Cerebellar nuclear complex (tissue), 1 donor: ENCODE measurements at places on chromosomes 1 and 21.

DNA sequence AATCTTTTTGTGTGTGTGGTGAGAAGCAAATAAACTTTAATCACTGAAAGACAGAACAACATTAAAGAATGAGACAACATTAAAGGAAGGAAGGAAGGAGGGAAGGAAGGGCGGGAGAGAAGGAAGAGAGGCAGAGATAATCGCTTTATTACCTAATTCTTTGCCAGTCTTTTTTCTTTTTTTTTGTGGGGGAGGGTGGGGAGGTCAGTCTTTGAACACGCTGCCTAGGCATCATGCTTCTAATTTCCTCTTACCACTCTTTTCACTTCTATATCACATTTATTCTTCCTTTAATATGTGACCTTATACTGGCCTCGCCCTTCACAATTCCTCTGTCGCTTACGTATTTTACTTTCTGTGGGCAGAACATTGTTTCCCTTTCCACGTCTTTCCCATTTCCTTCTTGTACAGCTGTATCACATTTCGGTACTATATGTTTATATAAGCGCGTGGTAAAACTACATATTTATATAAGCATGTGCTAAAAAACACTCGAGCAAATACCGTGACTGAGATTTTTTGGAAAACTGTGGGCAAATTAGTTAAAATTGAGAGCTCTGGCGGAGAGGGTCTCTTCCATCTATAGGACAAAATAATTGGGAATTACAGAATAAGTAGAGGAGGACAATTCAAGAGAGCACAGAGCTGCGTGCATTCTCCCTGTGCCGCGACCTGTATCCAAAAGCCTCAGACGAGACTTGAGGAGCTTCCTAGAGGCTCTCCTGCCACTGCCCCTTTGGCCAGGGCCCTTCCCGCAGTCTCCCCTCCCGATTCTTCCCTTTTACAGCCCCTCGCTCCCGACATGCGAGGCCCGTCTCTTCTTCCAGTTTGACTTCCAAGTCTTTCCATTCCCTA is 823 bp upstream of the PRKAA2 start:
- DNase-seq, result no peak

DNA sequence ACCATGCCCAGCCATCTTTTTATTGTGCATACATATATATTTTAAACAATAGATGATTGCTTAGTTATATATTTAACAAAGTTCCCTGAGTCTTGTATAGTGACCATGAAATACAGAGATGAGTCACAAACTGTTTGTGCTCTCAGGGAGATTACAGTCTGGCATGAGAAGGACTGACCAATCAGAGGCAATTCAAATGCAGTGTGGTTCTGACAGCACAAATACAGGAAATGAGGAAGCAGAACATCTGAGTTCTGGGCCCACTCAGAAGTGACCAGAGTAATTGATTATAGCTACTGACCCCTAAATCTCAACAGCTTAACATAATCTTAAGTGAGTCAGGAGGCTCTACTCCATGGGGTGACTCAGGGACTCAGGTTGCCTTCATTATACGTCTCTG is 534.5 kb downstream of the OMA1 start:
- DNase-seq, result no peak

DNA sequence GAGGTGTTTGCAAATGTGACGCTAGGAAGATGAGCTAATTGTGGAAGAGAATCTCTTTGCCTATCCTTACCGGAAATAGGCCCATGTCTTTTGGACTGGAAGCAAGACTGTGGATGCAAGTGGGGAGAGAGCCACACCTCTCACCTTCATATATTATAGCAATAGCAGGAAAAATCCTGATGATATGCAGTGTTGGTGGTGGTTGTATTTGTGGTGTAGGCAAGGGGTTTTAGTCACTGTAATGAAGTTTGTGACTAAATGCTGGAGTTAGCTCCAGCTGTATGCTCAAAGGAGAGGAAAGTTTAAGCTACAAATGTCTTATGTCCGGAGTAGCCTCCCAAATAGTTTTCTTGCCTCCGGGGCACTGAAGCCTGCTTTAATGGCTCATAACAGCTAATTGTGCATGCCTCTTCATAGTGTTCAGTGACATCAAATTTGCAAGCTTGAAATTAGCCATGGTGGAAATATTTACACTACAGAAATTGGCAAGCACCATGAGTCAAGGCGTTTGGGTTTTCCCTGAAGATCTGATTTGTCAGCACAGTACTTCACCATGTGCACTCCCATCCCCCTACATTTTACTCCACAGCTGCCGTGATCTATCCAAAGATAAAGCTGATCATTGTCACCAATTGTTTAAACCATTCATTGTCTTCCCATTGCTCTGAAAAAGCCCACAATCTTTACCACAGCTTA is 102.6 kb upstream of the ZNF644 start:
- no peak for DNase-seq

GRCh38 chr1:26022404-26022779 is 817 bp downstream of the EXTL1 start:
- no peak for DNase-seq

GRCh38 chr1:167544447-167545093 is 9.0 kb downstream of the CREG1 start:
- no peak for DNase-seq

- DNase-seq, result no peak
These were observed 16.8 kb upstream of the JAK1 start for GRCh38 chr1:64983110-64983509.

DNA sequence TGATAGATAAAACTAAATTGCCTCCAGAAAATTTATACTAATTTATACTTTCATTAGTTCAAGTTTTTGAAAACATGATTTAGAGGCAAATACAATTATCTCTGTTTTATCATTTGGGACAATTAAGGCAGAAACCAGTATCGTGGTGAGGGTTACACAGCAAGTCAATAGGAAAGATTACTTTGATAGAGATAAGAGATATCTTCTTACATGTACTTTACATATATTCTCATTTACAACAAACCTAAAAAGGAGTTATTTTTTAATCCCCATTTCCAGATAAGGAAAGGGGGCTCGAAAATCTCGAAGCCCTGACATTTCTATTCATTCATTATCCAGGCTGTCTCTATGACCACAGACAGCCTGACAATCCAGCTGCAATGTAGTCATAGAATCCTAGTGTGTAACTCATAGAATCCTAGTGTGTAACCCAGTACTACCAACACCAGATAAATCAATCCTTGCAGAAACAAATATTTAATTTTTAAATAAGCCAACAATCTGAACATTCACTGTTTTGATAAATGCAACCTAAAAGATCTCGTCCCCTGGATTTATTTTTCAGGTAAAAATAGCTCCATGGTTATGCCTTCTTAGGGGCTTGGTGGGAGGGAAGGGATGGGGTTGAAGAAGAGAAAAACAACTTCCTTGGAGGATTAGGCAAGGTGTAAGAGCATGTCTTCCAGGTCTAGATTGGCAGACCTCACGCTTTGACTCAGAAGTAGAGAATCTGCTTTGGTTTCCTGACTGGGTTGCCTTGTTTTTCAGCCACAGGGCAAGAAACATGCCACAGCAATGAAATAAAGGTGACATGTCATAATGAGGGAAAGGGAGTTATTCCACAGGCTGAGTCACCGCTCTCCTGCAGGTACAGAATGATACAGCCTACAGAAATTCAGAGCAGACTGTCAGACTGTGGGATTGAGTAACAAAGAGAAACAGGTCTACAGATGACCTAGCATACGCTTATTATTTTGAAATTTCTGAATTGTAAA is 45.6 kb downstream of the IRF2BP2 start:
- DNase-seq, result no peak

- no peak for DNase-seq
These were observed 35.4 kb downstream of the PTPRU start for GRCh38 chr1:29271724-29272123.

DNA sequence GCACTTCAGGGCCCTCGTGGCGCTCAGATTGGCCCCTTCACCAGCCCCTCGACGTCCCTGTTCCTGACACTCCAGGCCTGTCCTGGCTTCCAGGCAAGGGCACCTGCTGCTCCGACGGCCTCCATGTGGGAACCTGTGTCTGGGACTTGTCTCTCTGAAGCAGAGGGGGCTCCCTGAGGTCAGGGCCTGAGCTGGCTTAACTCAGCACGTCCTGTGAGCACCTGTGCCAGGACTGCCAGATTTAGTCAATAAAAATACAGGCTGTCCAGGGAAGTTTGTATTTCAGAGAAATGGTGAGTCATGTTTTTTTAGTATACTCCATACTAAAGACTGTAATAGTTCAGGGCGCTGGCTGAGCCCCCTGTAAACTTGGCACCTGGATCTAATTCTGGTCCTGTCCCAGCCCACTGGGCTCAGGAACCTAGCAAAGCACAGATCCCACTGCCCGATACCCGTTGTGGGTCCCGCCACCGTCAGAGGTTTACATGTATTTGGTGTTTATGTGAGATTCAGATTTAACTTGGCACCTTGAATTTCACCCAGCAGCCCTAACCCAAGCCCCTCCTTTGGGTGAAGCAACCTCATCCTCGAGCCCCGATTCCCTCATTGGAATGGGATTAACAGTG is 109.9 kb upstream of the IFFO2 start:
- no peak for DNase-seq

- no peak for DNase-seq
These were observed 34.0 kb downstream of the C1orf198 start for GRCh38 chr1:230834292-230834691.

- DNase-seq, result no peak
These were observed 31.5 kb downstream of the LDLRAD1 start for GRCh38 chr1:53986458-53986857.

- no peak for DNase-seq
These were observed 6.6 kb downstream of the GLIS1 start for GRCh38 chr1:53732409-53732808.

DNA sequence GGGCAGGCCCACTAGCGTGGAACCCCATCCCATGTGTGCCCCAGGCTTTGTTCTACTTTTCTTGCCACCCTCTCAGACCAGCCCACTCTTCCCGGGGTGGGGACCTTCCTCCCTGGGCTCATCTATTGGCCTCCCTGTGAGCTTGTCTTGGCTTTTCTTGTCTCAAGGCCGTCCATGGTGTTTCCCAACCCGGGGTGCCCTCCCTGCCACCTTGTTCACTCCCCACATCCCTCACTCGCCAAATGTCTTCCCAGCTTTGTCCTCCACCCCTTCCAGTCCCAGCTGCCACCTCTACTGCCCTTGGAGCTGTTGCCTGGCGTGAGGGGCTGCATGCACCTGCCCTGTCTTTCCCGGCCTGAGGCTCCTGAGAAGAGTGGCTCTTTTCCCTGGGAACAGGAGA is 18.4 kb downstream of the LRRC71 start:
- no peak for DNase-seq

GRCh38 chr1:223022641-223023473 is 120.2 kb downstream of the TLR5 start:
- DNase-seq, result no peak

DNA sequence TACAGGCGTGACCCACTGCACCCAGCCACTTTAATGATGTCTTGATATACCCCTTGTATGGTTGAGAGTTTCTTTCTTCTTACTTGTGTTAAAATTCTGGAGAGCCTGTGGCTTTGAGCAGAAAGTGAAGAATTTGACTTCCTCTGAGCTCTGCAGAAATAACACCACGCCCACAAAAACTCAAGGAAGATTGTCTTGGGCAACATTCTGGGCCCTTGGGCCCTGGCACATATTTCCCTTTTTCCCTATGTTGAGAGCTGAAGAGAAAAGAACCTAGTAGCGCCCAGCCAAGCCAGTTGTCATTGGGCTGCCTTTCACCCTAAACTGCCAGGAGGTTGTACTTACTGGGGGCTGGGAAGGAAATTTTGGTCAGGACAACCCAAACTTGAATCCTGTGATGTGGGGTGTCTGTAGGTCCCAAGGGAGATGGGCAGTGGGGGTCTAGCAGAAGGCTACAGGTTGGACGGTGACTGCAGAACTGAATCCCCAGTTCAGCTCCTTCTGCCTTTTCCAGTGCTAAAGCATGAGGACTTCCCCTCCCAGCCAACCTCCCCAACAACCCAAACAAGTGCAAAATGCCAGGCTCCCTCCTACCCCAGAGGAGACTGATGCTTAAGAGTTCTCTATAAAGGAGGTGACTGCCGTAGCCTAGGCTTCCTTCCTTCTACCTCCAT is 11.7 kb upstream of the SNAPIN start:
- DNase-seq, result no peak

DNA sequence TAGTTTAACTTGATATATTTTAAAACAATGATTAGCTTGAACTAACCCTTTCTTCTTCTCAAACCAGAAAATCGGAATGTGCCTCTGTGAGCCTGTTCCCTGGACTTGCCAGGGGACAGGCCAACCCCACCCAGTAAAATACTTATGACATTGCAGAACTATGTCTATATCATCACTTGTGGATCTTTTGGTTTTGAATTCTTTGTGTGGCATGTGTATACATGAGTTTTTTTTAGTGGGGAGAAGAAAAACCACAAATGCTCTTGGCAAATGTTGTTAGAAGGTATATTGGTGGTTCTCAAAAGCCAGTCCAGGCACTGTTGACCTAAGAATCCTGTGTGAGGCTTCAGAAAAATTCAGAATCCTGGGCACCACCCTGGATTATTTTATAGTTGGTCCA is 347.4 kb downstream of the SIPA1L2 start:
- no peak for DNase-seq

DNA sequence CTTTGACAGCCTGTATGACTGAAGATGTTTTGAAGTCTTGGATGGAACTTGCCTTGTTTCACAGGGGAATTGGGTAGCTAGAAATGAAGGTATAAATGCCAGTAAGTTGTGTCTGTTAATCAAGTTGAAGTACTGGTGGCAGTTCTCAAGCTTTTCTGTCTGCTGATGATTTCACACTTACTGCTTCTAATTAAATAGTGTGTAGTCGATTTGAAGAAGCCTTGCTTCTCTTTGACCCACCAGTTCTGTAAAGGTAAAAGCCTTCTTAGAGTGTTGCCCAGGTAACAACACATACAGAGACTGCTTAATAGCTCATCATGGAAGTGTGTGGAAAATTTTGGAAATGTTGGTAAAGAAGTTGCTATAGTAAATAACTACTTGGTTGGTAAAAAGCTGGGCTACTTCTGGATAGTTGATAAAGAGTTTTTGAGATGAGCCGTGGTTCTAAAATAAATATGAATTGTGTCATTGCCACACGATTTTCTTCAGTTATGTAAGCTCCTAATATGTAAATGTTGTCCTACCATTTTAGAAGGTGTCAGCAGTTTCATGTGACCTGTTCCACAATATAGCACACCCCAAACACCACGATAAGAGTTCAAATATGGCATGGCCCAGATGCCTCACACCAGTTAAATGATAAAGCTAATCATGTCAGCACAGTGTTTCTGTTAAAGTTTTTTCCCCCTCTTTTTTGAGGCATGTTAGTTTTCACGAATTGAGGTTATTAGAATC is 7.4 kb downstream of the RABGAP1L start:
- no peak for DNase-seq

DNA sequence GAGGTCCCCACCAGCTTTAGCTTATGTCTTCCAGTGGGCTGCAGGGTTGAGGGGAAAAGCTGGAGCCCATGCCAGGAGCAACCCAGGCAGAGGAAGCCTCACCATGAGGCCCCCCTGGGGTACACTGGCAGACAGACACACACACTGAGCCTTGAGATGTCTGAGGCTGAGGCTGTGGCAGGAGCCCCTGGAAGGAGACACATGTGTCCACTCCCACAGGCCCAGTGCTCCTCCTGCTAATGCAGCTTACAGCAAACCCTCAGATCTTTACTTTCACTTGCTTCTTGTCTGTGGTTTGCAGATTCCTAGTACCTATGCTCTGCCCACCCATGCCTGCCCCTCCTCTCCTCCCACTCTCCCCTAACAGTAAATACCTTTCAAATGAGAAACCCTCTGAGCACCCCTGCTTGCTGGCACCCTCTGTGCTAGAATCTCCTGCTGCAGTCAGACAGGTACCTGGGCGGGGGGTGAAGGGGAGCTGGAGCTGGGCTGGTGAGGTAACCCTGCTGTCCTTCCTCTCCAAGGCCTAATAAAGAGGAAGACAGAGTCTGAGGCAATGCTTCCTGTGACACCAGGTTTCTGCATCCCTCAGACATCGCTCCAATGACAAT is 63.4 kb upstream of the NEK2 start:
- DNase-seq, result no peak

GRCh38 chr1:67169496-67169895 is 3.2 kb downstream of the IL23R start:
- no peak for DNase-seq
